Vagina (tissue), 2 donors: ENCODE measurements at places on chromosomes 13 and 19.

- no peak for DNase-seq
Observed at GRCh38 chr19:31944326-31944725, 401.1 kb upstream of the ZNF507 start.

DNA sequence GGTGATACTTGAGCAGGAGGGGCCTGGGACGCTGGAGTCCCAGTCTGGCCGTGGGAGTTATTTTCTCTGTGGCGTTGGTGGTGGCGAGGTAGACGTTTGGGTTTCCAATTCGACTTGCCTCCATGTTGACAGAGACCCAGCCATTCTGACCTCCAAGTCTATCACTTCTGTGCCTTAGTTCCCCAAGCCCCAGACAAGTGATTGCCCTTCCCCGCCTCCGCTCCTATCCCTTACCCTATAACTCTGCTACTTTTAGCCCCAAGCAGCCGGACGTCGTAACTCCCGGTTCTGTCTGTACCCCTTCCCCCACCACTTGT is 549 bp downstream of the TIMM50 start:
- no peak for DNase-seq

DNA sequence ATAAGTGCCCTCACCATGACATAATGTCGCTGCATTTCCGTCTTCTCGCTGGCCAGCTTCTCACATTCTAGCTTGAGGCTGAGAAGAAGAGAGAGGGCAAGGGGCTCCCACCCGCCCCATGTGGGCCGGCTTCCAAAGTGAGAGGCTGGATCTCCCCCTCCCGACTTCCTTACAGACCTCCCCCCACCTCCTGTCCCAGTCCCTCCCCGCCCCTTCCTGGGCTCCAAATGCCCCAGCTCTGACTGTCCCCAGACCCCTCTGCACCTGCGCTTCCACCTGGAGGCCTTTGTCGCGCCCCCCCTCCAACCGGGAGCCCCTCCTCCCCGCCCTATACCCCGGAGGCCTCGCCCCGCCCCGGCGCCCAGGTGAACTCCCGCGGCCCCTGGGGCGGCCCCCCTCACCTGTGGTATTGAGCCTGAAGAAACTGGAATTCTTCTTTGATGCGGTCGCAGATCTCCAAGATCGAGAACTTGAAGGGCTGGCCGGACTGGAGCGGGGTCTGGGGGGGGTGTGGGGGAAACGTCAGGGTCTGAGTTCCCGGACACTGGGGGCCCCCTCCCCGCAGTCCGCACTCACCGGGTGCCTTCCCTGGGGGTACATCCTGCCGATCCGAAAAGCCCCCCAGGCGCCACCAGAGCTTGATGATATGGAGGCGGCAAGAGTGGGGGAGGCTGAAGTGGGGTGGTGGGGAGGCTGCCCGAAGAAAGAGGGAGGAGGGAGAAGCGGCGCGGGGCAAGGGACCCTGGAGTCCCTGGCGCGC is 595 bp downstream of the TLE2 start:
- DNase-seq: no peak

- DNase-seq: no peak
Observed at GRCh38 chr13:89061821-89062220, 1390.7 kb downstream of the SLITRK5 start.

GRCh38 chr19:8481201-8481600 is 21.2 kb downstream of the PRAM1 start:
- DNase-seq: no peak

DNA sequence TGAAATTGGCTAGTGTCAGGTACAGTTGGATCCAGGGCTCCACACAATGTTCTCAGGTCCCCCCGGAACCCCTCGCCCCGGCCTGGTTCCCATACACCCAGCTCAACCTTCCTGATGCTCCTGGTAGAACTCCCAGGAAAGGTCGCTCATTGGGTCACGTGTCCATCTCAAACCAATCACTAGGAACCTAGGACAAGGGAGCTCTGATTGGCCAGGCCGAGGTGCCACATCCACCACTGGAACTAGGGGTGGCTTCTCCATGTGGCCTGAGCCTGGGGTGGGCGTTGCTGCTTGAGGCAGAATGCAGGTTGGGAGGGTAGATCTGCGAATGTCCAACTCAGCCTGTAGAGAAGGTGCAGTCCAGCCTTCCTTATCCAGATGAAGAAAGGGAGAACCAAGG is 6.9 kb upstream of the MEF2B start:
- no peak for DNase-seq

- no peak for DNase-seq
Observed at GRCh38 chr13:27969082-27969865, at the start of gene CDX2. Gene CDX2 (minus strand): TSS chr13:27969315. CDS start chr13:27969006, 309 bp downstream.

GRCh38 chr19:4638317-4638716 is 999 bp upstream of the TNFAIP8L1 start:
- DNase-seq: no peak

DNA sequence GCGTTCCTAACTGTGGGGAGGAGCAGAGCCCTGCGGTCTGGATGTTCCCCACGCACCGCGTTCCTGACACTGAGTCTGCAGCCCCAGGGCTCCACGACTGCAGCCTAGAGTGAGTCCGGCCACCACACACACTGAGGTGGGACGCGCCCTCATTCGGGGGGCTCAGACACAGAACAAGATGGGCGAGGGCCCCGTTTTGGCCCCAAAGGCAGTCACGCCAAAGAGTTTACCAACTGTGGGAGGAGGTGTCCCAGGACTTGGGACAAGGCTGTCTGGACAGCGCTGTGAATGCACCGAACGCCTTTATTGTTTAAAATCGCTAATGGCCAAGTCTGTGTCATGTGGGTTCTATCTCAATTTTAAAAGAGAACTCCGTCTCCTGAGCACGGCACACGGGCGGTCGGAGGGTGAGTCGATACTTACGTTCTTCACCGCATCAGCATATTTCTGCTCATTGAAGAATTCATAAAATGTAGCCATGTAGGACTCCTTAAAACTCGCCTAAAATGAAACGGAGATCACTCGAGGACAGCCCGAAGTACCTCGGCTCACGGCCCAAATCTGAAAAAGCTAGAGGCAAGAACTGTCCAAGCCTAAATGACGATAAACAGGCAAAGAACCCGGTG is 35.2 kb upstream of the C13orf46 start:
- no peak for DNase-seq

DNA sequence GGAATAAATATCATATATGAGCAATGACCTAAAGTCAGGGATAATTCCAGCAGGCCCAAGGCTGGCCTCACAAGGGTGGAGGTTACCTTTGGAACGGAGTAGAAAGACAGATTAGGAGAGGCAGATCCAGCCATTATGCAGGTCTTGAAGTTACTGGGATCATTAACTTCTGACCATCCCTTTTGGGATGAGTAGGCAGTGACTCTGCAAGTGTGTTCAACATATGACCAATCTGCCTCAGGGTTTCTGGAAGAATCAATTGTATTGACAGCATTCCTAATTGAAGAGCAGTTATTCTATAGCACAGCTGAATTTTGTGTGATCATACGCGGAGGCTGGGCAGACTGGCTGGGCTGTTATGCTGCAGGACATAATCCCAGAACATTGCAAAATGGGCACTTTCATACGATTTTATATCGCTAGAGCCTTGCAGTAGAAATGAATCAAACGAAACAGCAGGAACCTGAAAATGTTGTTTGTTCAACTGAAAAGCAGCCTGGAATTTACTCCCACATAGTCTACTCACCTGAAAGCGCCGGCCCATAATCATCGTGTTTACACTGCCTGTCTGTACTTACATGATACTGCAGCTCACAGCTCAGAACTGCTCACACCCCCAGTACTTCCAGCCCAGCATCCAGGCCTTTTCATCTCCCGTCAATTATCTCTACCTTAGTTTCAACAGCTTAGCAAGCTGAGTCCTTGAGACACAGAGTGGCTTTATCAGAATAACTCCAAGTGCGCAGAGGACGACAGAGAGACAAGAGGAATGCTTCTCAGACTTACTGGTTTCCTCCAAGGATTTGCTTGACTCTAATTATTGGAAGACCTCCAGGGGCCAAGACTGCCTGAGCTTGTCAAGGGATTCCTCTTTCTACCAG is 556.1 kb downstream of the EFNB2 start:
- DNase-seq: no peak

GRCh38 chr19:53540091-53540490 is 2.1 kb downstream of the ZNF331 start:
- no peak for DNase-seq

DNA sequence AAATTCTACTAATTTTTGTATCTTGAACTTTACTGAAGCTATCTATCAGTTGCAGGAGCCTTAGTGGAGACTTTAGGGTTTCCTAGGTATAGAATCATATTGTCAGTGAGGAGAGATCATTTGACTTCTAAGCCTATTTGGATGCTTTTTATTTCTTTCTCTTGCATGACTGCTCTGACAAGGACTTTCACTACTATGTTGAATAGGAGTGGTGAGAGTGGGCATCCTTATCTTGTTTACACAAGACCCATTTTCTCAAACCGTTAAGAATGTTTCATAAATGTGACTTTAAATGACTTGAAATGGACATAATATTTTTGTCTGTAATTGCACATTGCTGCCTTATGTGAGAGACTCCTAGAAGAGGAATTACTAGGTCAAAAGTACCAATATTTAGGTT is 17.9 kb upstream of the CSNK1A1L start:
- DNase-seq: no peak

- DNase-seq: no peak
Observed at GRCh38 chr13:43802511-43802910, 15.7 kb upstream of the ENOX1 start.
